ENCODE measurements at places on chromosomes 1 and 21.

DNA sequence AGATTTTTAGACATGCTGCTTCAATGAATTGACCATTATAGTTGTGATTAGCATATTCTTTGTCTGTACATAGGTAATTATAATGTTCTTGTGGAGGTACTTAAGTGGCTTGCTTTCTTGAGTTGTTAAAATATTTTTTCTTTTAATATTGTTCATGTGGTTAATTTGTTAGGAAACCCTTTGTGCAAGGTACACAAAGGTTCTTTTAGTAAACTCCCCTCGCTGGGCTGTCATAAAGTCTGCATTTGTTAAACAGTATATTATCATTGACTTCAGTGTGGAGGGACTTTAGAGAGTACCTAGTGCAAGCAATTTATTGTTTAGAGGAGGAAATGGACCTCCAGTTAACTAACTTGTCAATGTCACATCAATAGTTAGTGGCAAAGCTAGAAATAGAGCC lies 52.5 kb downstream of the DISP1 start:
- DNase-seq, result no peak

DNA sequence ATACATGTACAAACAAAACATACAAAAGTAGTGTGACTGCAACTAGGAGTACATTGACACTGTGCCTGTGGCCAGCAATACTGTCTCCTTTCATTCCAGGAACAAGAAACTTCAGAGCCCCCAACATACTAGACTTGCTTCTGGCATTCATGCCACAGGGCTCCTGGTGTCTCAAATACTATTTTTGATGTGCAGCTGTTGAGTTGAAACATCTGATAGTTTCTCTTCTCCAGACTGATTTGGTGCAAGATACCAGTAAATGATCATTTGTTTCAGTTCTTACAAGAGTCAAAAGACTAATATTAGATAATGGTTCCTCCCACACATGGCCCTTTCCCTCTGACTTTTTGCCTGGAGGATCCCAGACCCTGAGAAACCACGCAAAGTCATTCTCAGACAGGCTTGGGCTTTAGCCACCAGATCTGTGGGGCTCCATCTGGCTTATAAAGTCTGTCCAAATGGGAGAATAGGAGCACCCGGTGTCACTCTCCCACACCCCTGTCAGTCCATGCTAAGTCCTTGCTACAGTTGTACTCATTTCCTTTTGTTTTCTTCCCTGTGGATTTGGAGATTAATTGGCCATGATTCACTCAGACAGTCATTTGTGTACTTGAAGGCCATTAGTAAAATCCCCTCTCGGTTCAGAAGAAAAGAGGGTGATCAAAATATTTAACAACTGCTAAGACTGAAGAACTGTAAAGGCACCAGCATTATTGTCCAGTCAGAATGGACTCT lies 163.5 kb upstream of the RUNX1 start:
- no peak for DNase-seq

DNA sequence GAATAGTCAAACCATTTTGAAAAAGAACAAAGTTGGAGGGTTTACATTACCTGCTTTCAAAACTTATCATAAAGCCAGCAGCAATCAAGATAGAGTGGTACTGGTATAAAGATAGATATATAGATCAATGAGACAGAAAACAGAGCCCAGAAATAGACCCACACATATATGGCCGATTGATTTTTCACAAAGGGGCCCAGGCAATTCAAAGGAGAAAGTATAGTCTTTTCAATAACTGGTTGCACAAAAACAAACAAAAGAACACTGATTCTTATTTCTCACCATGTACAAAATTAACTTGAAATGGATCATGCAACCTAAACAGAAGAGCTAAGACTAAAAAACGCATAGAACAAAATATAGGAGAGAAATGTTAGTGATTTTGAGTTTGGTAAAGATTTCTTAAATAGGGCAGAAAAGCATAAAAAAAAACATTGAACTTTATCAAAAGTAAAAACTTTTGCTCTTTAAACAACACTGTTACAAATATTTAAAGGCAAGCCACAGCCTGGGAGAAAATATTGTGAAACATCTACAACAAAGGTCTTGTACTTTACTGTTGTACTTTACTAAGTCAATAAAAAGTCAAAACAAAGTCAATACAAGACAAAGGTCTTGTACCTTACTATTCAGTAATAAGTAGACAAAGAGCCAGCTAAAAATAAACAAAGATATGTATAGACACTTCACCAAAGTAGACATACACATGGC lies 50.2 kb downstream of the ST3GAL3 start:
- DNase-seq, result no peak

- DNase-seq, result no peak
These were observed 10.6 kb upstream of the B3GALT5 start for GRCh38 chr21:39602076-39602689.

- DNase-seq, result no peak
These were observed 22.8 kb downstream of the PRMT6 start for GRCh38 chr1:107079249-107079648.

- peak; percentile 59 for DNase-seq
These were observed 66.1 kb downstream of the NID1 start for GRCh38 chr1:235998812-235999211.

DNA sequence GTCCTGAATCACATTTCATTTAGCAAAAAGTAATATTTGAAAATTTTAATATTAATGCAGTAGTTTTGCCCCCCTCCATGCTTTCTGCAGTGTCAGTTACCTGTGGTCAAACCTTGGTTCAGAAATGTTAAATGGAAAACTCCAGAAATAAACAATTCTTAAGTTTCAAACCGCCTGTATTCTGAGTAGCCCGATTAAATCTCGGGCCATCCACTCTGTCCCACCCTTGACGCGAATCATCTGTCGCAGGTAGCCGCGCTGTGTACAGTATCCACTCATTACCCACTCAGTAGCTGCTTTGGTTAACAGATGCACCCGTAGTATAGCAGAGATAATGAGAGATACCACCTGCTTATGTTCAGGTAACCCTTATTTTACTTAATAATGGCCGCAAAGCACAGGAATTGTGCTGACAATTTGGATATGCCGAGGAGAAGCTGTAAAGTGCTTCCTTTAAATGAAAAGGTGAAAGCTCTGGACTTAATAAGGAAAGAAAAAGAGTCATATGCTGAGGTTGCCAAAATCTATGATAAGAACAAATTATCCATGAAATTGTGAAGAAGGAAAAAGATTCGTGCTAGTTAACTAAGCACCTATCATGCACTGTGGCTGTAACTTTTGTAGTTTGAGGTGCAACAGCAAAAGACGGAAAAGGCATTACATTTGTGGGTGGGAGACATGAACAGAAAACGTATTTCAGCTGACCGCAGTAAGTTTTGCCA lies 889 bp upstream of the SCYL3 start:
- no peak for DNase-seq

DNA sequence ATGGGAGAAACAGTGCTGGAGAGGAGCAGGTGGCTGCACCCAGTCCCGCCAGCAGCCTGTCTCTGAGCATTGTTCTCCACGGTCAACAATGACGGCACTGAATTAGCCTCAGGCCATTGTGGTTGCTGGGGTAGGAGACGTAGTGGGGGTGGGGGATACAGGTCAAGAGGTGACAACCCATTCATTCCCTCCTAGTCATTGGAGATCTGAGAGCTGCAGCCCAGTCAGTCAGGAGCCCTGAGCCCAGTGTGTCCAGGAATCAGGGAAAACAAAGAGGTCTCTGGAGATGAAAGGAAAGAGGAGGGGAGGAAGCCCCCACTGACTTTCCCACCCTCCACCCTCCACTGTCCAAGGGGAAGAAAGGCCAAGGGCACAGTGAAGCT lies 15.3 kb downstream of the SMIM12 start:
- no peak for DNase-seq

DNA sequence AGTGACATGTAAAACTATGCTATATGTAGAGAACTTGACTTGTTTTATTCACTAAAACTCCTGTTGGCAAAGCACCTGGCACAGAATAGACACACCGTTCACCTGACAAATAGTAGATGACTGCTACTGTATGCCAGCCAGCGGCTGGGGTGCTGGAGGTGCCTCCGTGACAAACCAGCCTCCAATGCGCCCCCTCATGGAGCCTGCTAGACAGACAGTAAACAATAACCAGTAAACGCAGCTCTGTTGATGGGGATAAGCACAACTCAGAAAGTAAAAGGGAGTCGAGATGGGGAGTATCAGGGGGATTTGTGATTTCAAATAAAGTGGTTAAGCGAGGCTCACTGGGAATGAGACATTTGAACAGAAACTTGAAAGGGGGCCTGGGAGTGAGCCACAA lies 107.2 kb downstream of the PRDM2 start:
- DNase-seq, result no peak

DNA sequence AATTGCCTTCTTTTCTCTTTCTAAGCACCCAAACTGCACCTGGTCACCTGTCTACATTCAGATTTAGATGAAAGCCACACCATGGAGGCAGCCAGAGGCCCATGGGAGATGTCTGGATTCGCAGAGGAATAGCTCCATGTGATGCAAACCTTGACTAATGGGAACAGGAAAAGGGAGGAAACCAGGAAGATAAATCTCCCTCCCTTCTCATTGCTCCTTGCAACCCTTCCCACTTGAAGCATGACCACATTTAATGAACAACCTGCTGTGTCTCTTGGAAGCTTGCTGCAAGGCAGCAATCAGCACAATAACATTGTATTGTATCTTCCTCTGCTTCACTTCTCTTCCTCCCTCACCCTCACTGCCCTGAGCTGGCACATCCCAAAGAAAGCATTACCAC lies 42.6 kb upstream of the KLF17 start:
- no peak for DNase-seq

GRCh38 chr1:3251099-3251806 lies 182.2 kb downstream of the PRDM16 start:
- DNase-seq, result no peak

Measured in CD4-positive, alpha-beta T cell treated with Interferon gamma for 1 hour (primary cell).